ENCODE measurements at places on chromosomes 5 and 9. TPM values are rescaled to one million over a fixed set of nuclear protein-coding genes. Genes with fewer than 3 reads are reported as not detected.
A peak's percentile ranks its signal among the peaks of the same experiment; 100 is the strongest.

- H3K27me3 ChIP-seq = no peaks in the 10 kb centered on the region
- no peak for DNase-seq
- H3K4me1 ChIP-seq = peaks cover 11% of the 10 kb centered on the region
- no peaks in the 10 kb centered on the region for H3K36me3 ChIP-seq
- H3K4me3 ChIP-seq = no peak overlapping the region
- H3K27ac ChIP-seq = no peak overlapping the region
These were observed 23.9 kb upstream of the SAP30L start for GRCh38 chr5:154421868-154422267.

The LIFR gene
- 21.4 TPM for total RNA-seq

The RPL12 gene
- total RNA-seq = 1,318 TPM

DNA sequence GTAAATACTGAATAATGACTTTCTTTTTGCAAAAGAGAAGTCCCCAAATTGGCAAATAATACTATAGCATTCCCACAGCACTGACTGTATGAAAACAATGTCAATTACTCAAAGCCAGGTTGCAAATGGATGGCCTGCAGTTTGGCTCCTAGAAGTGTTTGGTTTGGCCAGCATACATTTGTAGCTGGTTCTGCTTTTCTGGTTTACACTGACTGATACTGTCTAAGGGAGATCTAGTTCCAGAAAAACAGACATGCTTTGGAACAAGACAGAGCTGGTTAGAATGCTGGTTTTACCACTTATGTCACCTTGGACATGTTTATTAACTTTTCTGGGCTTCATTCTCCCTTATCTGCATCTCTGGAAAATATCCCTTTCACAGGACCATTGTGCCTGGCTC lies 81.5 kb upstream of the TRPM3 start:
- DNase-seq = no peak
- no peak overlapping the region for H3K4me3 ChIP-seq
- H3K4me1 ChIP-seq = no peaks in the 10 kb centered on the region
- no peaks in the 10 kb centered on the region for H3K36me3 ChIP-seq

The RNF208 gene
- total RNA-seq = 19.3 TPM

- H3K4me3 ChIP-seq = no peak overlapping the region
- no peaks in the 10 kb centered on the region for H3K4me1 ChIP-seq
- H3K36me3 ChIP-seq = no peaks in the 10 kb centered on the region
- H3K27ac ChIP-seq = no peak overlapping the region
- H3K27me3 ChIP-seq = no peaks in the 10 kb centered on the region
- peak; percentile 66 for DNase-seq
These were observed 118.7 kb upstream of the CD180 start for GRCh38 chr5:67315082-67315989.

GRCh38 chr5:123217173-123217572 lies 128.1 kb downstream of the PRDM6 start:
- DNase-seq = no peak
- no peak overlapping the region for H3K27ac ChIP-seq
- no peaks in the 10 kb centered on the region for H3K36me3 ChIP-seq
- no peaks in the 10 kb centered on the region for H3K27me3 ChIP-seq
- H3K4me1 ChIP-seq = peaks cover 7% of the 10 kb centered on the region
- no peak overlapping the region for H3K4me3 ChIP-seq

DNA sequence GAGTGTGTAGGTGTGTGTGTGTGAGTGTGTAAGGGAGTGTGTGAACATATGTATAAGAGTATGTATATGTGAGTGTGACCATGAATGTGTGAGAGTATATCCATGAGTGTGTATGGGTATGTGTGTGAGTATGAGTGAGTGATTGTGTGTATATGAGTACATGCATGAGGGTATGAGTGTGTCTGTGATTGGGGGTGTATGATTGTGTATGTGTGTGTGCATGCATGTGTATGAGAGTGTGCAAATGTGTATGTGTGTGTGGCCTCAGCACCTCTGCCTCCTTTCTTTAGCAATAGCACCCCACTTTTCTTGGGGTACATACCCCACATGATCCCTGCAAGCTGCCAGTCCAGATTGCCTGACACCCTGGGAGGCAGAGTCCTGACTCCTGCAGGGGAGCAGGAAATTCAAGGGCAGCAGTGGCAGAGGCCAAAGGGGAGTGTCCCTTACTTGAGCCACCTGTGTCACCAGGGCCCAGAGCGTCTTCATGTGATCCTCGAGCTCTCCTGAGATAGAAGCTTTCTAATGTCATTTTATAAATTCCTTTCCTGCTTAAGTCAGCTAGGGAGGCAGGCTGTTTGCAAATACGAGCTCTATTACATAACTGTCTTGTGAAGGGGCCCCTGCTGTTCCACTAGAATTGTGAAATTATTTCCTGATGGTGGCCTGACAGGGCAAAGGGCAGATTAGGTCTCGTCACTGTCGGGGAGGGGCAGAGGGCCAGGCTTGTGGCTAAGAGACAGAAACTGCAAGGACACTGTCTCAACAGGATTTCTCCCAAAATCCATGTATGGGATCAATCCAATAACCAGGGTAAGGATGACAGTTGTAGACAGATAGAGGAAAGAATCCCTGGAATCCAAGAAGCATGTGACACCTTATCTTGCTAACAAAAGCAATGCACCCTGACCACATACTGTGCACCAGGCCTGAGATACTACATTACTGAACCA lies 389.1 kb downstream of the GADD45G start:
- peak; percentile 13 for DNase-seq
- H3K36me3 ChIP-seq = no peaks in the 10 kb centered on the region
- peak overlapping the region; percentile 82 for H3K27ac ChIP-seq
- H3K27me3 ChIP-seq = no peaks in the 10 kb centered on the region

DNA sequence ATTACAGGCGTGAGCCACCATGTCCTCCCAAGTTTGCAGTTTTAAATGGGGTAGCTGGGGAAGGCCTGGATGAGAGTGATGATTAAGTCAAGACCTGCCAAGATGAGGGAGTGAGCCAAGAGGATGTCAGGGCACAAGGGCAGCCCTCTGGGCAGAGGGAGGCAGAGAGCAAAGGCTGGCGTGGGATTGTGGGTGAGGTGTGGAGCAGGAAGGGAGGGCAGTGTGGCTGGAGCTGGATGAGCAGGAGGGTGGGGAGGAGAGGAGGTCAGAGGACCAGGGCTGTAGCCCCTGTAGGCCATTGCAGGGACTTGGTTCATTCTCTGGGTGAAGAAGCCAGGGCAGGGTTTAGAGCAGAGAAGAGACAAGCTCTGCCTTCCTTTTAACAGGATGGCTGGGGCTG lies 53.7 kb upstream of the CTNNA1 start:
- no peak overlapping the region for H3K4me3 ChIP-seq
- H3K36me3 ChIP-seq = no peaks in the 10 kb centered on the region
- H3K27ac ChIP-seq = no peak overlapping the region
- DNase-seq = no peak
- H3K27me3 ChIP-seq = no peaks in the 10 kb centered on the region

DNA sequence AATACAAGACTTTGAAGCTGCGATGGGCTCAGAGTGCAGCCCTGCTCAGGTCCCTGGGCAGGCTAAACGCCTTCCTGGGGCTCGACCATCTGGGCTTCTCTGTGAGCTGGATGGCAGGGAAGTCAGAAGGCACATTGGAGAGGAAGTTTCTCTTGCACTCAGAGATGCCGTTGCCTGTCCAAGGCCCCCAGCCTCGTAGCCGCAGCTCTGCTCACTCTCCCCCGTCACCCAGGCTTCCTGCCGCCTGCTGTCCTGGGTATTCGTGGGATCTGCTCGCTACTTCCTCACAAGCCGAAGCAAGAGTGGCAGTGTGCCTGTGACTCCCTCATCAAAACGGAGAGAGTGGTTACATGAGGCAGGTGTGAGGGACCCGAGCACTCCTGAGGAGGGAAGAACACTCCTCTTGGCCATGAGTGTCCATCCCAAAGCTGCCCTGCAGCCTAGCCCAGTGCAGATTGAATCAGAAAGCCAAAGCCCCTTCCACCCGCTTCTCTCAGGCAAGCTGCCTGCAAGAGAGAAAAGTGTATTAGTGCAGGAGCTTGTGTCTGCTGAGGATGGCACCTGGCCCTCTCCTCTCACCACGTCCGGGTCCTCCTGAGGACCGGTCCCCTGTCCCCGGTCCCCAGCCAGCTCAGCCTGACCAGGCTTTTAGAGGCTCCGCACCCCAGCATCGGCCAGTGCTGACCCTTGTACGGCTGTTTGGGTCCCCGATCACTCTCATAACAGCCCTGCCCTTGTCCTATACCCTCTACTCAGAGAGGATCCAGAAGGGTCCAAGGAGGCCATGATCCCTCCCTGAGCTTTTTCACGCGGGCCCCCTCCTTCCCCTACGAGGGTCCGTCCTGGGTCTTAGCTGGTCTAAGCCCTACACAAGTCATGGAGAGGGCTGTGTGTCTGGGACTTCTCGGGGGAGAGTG lies 7.3 kb downstream of the FCN2 start:
- H3K36me3 ChIP-seq = no peaks in the 10 kb centered on the region
- H3K27ac ChIP-seq = no peak overlapping the region
- DNase-seq = no peak
- no peak overlapping the region for H3K4me3 ChIP-seq
- no peaks in the 10 kb centered on the region for H3K27me3 ChIP-seq

The CTSV gene
- total RNA-seq = 29.0 TPM

The MARVELD2 gene
- total RNA-seq = 4.9 TPM

DNA sequence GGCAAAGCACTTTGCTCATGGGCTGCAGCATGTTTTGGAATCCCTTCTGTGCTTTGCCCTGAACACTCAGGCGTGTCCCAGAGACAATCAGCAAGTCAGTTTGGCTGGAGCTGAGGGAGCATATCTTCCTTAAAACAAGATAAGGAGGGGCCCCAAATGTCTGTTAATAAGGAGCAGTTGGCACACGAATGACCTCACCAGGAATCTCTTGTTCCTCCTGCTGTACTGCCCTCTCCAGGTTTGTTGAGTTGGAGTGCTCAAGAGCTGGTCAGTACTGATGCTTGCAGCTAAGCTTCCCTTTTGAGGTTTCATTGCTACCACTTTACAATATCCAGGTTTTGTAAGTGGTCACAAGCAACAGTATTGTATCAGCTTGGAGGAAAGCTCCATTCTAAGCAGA lies 101.3 kb upstream of the EGFLAM start:
- no peak overlapping the region for H3K4me3 ChIP-seq
- no peaks in the 10 kb centered on the region for H3K36me3 ChIP-seq
- no peak overlapping the region for H3K27ac ChIP-seq
- no peaks in the 10 kb centered on the region for H3K27me3 ChIP-seq
- no peaks in the 10 kb centered on the region for H3K4me1 ChIP-seq
- peak; percentile 9 for DNase-seq

GRCh38 chr5:9615331-9615730 lies 14.8 kb downstream of the TAS2R1 start:
- no peak overlapping the region for H3K4me3 ChIP-seq
- DNase-seq = no peak
- H3K4me1 ChIP-seq = peaks cover 7% of the 10 kb centered on the region
- H3K36me3 ChIP-seq = no peaks in the 10 kb centered on the region
- no peaks in the 10 kb centered on the region for H3K27me3 ChIP-seq
- no peak overlapping the region for H3K27ac ChIP-seq

The MPDZ gene
- total RNA-seq = 50.6 TPM

The ACTBL2 gene
- not detected for total RNA-seq

The CMYA5 gene
- total RNA-seq = 87.2 TPM

The FBP2 gene
- not detected for total RNA-seq

DNA sequence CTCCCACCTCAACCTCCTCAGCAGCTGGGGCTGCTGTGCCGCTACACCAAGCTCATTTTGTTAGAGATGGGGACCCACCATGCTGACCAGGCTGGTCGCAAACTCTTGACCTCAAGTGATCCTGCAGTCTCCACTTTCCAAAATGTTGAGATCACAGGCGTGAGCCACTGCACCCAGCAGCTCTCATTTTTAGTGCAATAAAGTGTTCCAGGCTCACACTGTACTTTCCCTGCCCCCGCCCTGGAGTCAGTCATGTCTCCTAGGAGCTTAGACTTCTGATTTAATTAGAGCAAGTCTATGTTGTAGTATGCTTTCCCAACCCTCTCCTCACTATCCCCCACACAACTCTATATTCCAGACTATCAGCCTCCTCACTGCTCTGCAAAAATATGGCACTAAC lies 238.0 kb upstream of the ACTBL2 start:
- no peaks in the 10 kb centered on the region for H3K27me3 ChIP-seq
- DNase-seq = no peak
- no peaks in the 10 kb centered on the region for H3K36me3 ChIP-seq

- no peak overlapping the region for H3K27ac ChIP-seq
- no peaks in the 10 kb centered on the region for H3K4me1 ChIP-seq
- H3K36me3 ChIP-seq = no peaks in the 10 kb centered on the region
- no peaks in the 10 kb centered on the region for H3K27me3 ChIP-seq
- no peak overlapping the region for H3K4me3 ChIP-seq
- peak; percentile 66 for DNase-seq
These were observed 31.7 kb upstream of the GRHPR start for GRCh38 chr9:37390759-37391158.

- peak; percentile 28 for DNase-seq
- H3K4me1 ChIP-seq = no peaks in the 10 kb centered on the region
- H3K27me3 ChIP-seq = no peaks in the 10 kb centered on the region
- no peak overlapping the region for H3K27ac ChIP-seq
- no peak overlapping the region for H3K4me3 ChIP-seq
- no peaks in the 10 kb centered on the region for H3K36me3 ChIP-seq
These were observed 240.0 kb downstream of the SMARCA2 start for GRCh38 chr9:2255128-2255527.

The GLDC gene
- 3.3 TPM for total RNA-seq

The NR2F1-AS1 gene
- total RNA-seq = 0.45 TPM

DNA sequence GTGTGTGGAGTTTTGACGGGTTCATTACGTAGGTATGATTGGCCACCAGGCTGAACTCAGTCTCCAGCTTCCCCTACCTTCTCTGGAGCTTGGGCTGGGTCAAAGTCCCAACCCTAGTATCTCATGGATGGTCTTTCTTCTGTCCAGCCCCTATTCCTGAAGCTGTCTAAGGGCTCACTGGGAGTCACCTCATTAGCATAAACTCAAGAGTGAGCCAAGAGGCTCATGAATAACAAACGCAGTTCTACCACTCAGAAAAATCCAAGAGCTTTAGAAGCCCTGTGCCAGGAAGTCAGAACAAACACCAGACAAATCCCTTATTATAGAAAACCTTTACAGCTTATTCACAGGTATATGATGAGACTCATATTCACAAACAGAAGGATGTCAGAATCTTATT lies 180.3 kb upstream of the NFIL3 start:
- DNase-seq = no peak
- H3K36me3 ChIP-seq = no peaks in the 10 kb centered on the region
- H3K27ac ChIP-seq = no peak overlapping the region
- no peaks in the 10 kb centered on the region for H3K4me1 ChIP-seq

DNA sequence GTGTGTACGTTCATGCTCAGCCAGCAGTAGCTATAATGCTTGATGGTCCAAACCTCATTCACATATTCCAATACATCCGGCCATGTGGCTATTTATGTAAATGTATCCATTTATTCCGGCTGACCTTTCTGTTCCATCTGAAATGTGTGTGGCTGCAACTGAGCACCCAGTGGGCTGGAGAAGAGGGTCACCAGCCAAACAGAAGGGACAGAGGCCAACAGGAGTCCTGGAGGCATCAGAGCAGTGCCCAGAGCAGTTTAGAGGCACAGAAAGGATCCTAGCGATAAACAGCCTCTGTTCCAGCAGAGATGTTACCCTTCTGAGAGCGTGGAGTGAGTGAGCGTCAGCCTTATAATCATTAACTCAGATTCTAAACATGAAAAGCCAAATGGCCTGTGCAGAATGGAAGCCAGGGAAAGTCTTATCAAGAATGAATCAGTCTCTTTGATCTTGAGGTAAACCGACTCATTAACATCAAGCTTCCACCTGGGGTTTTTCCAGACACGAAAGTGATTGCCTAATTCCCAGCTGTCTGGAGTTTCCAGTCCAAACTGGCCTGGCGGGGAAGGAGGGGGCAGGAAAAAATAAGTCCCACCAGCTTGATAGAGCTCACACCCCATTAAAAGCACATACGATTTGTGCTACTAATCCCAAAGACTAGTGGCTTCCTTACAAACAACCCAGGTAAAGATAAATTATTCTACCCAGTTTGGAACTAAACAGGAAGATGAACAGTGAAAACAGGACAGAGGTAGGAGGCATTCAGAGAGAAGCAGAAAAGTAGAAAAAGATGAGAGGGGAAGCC lies 55.7 kb downstream of the SUSD1 start:
- no peak overlapping the region for H3K27ac ChIP-seq
- H3K36me3 ChIP-seq = peaks cover 6% of the 10 kb centered on the region
- no peak for DNase-seq

All from cardiac muscle cell (in vitro differentiated cells and primary cell).